ENCODE measurements at places on chromosomes 3 and 15. TPM values are rescaled to one million over a fixed set of nuclear protein-coding genes. Genes with fewer than 3 reads are reported as not detected.

MB21D2 gene
- total RNA-seq = 5.5 TPM

BMF gene
- total RNA-seq = 46.6 TPM

SPPL2A gene
- 111 TPM for total RNA-seq

GCSAM gene
- total RNA-seq = not detected

A4GNT gene
- total RNA-seq = not detected

ZBED2 gene
- total RNA-seq = not detected

GRCh38 chr15:42108189-42108588 is 13.8 kb upstream of the PLA2G4D start:
- DNase-seq = no peak

DNA sequence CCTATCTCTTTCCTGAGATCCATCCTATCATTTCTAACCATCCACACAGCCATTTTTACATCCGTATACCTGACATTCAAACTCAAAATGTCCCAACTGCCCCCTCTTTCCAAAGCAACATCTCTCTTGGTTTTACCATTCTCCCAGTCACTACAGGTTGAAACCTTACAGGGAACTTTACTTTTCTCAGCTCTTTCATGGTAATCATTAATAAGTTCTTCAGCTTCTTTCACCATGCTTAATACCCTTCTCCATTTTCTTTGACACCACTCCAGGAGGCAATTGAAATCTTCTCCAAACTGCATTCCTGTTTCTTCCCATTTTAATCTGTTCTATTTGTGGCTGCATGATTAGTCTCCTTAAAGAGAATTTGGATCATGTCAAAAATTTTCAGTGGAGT is 352.5 kb downstream of the GAP43 start:
- no peak for DNase-seq

GRCh38 chr3:127688022-127688415 is 15.3 kb downstream of the ABTB1 start:
- no peak for DNase-seq

- DNase-seq = no peak
Observed at GRCh38 chr3:177878957-177879356, 657.3 kb upstream of the KCNMB2 start.

DNA sequence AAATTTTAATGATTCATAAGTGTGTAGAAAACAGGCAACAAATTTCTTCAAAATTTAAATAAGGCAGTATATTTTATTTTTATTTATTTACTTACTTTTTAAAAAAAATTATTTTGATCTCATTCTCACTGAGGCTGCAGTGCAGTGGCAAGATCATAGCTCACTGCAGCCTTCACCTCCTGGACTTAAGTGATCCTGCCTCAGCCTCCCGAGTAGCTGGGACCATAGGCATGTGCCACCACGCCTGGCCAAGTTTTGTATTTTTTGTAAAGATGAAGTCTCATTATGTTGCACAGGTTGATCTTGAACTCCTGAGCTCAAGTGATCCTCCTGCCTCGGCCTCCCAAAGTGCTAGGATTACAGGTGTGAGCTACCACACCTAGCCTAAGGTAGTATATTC is 61.2 kb upstream of the XRN1 start:
- no peak for DNase-seq
